ENCODE measurements at places on chromosomes 12 and 14.

- DNase-seq, result no peak
These were observed 61.3 kb upstream of the MDM1 start for GRCh38 chr12:68393417-68393816.

DNA sequence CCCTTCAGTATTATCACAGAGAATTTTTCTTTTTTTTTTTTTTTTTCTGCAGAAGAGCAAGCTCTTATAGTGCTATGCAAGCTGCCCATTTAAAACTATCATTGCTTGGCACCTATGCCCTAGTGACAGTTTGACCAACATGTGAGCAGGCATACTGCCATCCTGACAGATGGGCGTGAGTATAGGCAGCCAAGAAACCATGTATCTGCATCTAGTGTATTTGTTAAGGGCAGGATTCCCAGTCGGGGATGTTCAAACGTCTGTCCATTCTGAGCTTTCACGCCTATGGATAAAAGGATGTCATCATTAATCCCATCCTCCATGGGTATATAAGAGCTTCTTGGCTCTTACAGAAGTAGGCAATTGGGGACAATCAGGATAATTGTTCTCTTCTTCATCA, 8.8 kb downstream of the VRK1 start:
- DNase-seq, result no peak

DNA sequence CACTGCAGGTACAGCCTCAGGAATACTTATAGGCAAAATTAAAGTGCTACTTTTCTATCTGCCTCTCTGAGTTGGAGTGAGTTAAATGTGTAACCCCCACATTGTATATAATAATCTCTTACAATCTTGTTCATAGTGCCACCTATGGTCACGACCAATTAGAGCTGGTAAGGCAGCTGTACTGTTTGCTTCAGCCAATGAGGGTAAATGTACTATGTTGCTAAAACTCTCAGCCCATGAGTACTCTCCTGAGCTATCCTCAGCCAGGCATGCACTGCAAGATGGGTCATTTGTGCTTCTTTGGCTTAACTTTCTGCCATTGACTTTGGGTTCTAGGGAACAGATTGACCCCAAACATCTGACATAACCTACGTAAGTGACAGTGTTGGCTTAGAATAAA, 15.0 kb upstream of the MDM2 start:
- DNase-seq, result peak; percentile 50

DNA sequence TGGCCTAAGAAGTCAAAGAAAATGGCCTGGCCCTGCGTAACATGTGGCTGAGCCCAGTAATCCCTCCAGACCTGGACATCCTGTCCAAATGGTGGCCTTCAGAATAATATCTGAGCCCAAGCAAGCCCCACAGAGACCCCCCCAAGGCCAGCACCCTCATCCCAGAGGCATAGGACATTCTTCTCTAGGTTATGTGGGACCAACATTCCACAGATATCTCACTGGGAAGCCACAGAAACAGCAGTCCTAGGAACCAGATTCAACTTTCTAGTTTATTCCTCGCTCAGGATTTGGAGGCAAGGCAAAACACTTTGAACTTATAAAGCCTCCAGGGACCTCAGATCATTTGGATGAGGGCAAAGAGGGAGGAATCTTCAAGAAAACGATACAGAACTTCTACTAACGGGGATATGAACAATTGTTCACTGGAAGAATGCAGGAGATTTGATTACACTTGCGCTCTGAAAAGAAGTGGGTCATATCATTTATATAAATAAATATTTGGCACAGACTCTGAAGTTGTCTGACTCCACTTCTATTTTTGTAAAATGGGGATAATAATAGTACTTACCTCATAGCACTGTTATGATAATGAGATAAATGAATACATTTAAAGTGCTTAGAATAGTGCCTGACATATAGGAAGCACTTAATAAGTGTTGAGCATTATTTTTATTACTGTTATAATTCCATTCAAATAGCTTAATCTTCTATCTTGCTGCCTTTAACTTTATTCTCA, 171.5 kb downstream of the NUAK1 start:
- DNase-seq, result no peak

GRCh38 chr12:112988224-112988623, 9.9 kb downstream of the OAS2 start:
- no peak for DNase-seq

- no peak for DNase-seq
These were observed 228.0 kb downstream of the MON2 start for GRCh38 chr12:62694632-62695031.

DNA sequence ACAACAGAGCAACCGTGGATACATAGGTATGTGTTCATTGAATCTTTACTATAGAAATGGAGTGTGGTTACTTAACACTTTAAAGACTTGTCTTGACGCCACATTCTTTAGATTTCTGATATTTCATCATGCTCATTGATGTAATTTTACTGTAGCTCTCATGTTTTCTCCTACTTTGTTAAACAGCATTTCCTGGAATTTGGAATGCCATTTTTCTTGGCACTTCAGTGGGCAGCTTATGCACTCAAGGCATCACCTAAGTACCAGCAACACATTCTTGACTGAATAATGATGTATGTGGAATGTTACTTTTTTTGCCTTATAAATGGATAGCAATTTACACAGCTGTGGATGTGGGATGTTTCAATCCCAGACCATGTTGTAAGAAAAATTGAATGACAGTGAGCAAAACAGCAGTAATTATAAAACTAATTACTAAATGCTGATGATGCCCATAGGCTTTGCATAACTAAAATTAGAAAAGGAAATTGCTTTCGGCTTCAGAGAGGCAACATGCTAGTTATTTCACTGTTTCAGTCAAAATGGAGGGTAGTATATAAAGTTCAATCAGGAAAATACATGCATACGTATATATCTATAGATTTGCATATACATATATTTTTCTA, 298.5 kb downstream of the NPAS3 start:
- peak; percentile 4 for DNase-seq

GRCh38 chr14:23145794-23146350, 26.8 kb upstream of the CEBPE start:
- peak; percentile 93 for DNase-seq

- DNase-seq, result no peak
These were observed 11.9 kb downstream of the UBE3B start for GRCh38 chr12:109489016-109489954.

GRCh38 chr12:9936591-9936990, 4.4 kb upstream of the CLEC2A start:
- DNase-seq, result no peak

DNA sequence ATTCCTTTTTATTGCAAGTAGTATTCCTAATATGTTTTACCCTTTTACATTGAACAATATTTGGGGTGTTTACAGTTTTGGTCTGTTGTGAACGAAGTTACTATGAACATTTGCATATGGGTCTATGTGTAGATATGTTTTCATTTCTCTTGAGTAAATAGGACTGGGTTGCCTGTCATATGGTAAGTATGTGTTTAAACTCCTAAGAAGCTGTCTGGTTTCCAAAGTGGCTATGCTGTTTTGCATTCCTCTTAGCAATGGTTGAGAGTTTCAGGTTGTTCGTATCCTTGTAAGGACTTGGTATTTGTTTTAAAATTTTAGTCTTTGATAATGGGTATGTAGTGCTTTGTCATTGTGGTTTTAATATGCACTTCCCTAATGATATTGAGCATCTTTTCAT, 6.3 kb downstream of the METAP2 start:
- peak; percentile 28 for DNase-seq

- no peak for DNase-seq
These were observed 43.9 kb upstream of the AMN1 start for GRCh38 chr12:31772685-31773222.

DNA sequence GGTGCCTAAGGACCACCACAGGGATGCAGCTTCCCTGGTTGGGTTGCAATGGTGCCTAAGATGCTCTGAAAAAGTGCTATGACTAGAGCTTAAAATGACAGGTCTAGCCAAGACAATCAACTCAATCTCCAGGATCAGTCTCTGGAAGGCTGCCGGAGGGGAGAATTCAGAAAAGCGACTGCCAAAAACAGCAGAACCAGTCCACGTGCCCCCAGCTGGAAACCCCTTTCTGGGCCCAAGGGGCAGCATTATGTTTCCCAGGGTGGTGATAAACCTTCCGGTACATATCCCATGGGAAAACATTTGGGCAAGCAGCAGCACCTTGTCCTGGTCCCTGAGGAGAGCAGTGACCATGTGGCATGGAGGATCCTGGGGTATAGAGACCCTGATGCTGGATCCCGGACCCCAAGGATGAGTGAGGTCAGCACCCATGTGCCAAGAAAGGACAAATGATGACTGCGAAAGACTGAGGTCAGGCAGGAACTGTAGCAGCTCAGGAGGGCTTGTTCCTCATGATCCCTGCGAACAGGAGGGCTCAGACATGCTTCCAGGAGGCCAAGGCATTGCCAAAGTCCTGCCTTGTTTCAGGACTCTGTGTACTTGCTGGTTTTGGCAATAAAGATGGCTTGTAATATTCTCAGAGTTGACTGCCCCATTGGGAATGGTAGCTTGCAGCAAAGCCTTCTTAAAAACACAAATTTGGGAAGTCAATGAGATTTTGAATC, 49.9 kb upstream of the LTBP2 start:
- no peak for DNase-seq

GRCh38 chr14:68522510-68523325, 270.1 kb downstream of the ZFP36L1 start:
- DNase-seq, result no peak

- DNase-seq, result no peak
These were observed 141.8 kb downstream of the CACNA1C start for GRCh38 chr12:2194571-2194970.

GRCh38 chr14:91674911-91675310, 57.0 kb downstream of the CATSPERB start:
- no peak for DNase-seq

DNA sequence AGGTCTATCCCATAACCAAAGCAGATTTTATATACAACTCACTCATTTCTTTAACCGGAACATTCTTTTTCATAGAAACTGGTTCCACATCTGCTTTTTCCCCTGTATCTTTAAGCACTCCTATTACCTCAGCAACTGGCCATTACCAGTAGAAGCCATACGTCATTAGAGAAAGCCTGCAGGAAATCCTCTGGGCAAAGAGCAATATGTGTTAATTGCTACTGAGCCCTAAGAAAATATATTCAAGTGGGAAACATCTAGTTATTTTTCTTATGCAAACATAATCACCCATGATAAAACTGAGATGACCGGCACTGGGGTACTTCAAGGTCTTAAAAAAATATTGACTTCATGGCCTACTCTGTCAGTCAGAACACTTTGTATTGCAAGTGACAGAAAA, 28.2 kb upstream of the CPSF6 start:
- DNase-seq, result no peak

DNA sequence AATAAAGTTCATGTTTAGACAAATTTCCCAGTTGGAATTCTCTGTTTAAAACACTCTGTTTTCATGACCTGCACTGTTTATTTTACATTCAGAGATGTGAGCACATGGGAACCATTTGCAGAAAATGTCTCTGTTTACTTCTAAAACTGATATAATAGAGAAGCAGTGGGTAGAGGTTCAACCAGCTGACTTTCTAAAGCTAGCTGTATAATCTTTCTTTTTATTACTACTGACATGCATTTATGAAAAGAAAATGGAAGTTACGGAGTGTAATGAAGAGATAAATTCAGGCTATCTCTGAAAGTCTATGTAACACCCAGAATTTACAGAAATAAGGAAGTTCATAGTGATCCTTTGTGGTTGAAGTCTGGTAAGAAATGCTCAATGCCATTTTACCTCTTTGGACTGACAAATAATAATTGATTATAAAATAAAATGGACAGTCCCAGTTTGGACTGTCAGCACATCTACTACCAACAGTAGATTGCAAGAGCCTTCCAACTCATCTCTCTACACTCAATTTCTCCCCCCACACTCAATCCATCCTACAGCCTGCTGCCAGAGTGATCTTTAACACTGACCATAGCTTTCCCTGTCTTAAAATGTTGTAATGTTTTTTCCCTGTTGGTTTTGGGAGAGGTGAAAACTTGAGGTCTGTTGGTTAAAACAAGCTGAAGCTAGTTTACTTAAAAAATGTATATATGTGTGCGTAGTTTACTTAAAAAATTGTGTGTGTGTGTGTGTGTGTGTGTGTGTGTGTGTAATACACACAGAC, 137.4 kb downstream of the AEBP2 start:
- DNase-seq, result no peak

- DNase-seq, result no peak
These were observed 133.4 kb upstream of the FGD4 start for GRCh38 chr12:32265951-32266350.

DNA sequence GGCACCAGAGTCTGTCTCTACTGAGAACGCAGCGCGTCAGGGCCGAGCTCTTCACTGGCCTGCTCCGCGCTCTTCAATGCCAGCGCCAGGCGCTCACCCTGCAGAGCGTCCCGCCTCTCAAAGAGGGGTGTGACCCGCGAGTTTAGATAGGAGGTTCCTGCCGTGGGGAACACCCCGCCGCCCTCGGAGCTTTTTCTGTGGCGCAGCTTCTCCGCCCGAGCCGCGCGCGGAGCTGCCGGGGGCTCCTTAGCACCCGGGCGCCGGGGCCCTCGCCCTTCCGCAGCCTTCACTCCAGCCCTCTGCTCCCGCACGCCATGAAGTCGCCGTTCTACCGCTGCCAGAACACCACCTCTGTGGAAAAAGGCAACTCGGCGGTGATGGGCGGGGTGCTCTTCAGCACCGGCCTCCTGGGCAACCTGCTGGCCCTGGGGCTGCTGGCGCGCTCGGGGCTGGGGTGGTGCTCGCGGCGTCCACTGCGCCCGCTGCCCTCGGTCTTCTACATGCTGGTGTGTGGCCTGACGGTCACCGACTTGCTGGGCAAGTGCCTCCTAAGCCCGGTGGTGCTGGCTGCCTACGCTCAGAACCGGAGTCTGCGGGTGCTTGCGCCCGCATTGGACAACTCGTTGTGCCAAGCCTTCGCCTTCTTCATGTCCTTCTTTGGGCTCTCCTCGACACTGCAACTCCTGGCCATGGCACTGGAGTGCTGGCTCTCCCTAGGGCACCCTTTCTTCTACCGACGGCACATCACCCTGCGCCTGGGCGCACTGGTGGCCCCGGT, at the start of gene PTGDR:
Gene PTGDR, plus strand, starts transcription at position 198 of the 778 bp plus-strand sequence. Its CDS starts 117 bp downstream, at position 315.
- DNase-seq, result no peak

- no peak for DNase-seq
These were observed 5.2 kb downstream of the NEDD1 start for GRCh38 chr12:96912261-96912660.

- DNase-seq, result no peak
These were observed 247.7 kb upstream of the SFSWAP start for GRCh38 chr12:131463174-131463573.

Data from amniotic epithelial cell (primary cell).